ENCODE measurements at places on chromosomes 16 and 17.

GRCh38 chr16:11155284-11155806 is 100.7 kb downstream of the SOCS1 start:
- DNase-seq: no peak

- no peak for DNase-seq
These were observed 4.8 kb upstream of the MT1X start for GRCh38 chr16:56677474-56677873.

DNA sequence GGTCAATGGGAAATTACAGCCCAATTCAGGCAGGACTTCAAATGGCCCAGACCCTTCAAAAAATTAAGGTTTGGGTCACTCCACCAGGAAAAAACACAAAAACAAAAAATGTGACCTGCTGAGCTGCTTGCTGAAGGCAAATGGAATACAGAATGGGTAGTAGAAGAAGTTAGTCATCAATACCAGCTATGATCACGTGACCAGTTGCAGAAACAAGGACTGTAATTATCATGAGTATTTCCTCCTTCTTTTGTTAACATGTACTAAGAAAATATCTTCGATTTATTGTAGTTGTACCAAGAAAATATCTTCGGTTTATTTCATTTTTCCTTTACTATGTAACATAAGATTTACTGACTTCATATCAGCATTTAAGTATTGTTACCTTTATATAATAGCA is 1183.6 kb downstream of the CDH8 start:
- DNase-seq: no peak

- DNase-seq: no peak
These were observed 40.7 kb upstream of the GPR139 start for GRCh38 chr16:20114356-20114755.

DNA sequence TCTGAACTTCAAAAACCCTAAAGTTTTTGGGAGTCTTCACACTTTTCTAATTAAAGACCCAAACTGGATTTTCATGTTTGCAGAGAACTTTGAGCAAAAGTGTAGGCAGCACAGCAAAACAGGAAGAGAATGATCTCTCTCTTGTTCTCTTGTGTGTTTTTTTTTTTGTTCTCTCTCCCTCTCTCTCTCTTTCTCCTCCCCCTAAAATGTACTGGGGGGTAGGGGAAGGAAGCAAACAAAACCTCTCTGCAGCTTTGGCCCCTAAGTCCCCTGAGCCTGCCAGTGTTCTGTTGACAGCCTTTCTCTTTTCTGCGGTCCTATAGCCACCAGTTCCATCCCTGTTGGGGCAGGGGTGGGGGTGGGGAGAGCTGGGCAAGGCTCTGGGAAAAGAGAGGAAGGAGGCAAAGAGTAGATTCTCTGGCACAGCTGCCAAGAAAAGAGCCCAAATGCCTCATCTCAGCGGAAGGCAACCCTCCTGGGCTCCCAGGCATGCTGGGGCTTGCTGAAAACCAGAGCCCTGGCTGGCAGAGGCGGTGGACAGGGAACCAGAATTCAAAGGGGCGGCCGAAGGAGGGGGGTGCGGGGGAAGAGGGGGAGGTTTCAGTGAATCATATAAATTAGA is 295.3 kb downstream of the SOX9 start:
- peak; percentile 44 for DNase-seq

- DNase-seq: peak; percentile 85
These were observed 12.3 kb downstream of the GPR142 start for GRCh38 chr17:74379495-74380085.

GRCh38 chr16:50103764-50104163 is 38.0 kb downstream of the HEATR3 start:
- no peak for DNase-seq

- no peak for DNase-seq
These were observed 108.2 kb upstream of the IRX5 start for GRCh38 chr16:54822492-54822891.

GRCh38 chr17:50134206-50135110 is 4.5 kb upstream of the SAMD14 start:
- no peak for DNase-seq

- no peak for DNase-seq
These were observed 13.0 kb downstream of the CDYL2 start for GRCh38 chr16:80791411-80791810.

- peak; percentile 36 for DNase-seq
These were observed 1.2 kb upstream of the NARF start for GRCh38 chr17:82457073-82457928.

GRCh38 chr17:77373299-77374169 is 232.8 kb downstream of the SEC14L1 start:
- no peak for DNase-seq

GRCh38 chr16:89386306-89387185 is 103.8 kb downstream of the ANKRD11 start:
- no peak for DNase-seq

GRCh38 chr17:37493249-37494027 is 3.7 kb downstream of the DUSP14 start:
- no peak for DNase-seq

DNA sequence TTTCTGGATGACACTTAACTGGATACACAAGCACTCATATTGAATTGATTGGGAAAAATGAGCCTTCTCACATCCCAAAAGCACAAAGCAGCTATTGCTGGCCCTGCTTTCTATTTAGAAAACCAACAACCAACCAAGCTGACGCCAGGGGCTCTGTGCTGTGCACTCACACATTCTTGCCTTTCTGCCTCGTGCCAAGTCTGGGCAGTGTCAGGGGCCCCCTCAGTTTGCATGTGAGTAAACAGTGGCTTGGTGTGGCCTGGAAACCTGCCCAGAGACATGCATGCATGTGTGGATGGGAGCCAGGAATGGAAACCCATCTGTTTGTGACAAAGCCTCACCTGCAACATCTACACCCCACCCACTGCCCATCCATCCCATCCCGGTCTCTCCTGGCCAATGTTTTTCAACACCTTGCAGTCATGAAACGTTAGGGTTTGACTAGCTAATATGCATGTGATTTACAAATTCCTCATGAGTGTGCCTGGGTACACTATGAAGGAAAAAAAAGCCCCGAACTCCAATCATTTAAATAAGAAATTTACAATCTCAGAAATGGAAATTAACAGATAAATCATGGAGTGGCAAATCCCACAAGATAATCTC is 20.4 kb downstream of the MIEF2 start:
- DNase-seq: no peak

GRCh38 chr17:57395721-57396321 is 139.5 kb downstream of the MSI2 start:
- DNase-seq: no peak

- DNase-seq: no peak
These were observed 4.2 kb upstream of the GFOD2 start for GRCh38 chr16:67723151-67723910.

GRCh38 chr16:31708348-31708747 is 165.3 kb upstream of the ZNF267 start:
- no peak for DNase-seq

DNA sequence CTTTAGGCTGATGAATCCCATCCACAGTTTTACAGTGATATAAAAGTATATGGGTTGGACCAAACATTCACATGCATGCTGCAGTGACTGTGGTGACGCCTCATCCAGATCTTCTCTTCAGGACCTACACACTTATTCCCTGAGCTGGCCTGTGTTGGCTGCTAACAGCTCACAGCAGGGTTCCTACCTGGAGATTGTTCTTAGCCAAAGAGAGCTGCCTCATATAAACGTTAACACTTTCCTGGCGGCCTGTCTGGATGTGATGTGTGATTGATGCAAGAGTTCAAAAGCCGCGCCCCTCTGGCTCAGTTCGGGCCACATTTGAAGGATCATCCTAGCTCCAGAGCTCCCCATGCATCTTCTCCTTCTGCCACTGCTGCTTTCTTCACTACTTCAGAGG is 93.0 kb upstream of the NETO2 start:
- DNase-seq: no peak

DNA sequence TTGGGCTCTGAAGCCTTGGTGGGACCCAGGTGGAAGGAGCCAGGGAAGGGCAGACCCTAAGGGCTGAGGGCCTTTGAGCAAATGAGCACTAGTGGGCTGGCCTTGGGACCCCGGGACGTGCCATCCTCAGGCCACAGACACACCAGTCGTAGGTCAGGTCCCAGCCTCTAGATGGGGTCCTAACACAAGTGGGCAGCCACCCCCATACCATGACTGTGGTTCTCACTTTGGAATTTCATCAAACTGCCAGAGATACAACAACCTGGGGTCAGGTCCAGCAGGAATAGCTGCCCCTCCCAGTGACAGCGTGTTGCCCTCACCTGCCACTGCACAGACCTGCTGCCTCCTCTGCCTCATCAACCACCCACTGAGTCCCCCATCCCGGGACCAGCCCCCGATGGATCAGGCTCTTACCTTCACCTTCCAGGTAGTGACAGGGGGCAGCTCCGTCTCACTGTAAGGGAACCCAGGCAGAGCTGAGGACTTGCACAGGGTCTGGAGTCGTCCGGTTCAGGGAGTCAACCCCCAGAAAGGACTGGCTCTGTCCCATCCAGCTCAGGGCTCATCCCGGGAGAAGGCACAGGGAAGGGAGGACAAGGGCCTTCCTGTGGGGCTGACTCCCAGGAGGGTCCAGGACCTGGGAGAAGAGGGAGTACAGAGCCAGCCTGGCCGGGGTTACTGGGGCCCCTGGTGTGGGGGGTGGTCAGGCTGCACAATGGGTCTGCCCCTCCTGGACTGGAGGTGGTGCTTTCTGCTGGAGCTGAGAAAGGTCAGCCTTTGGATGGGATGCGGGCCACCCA is 40.0 kb downstream of the LGALS9 start:
- no peak for DNase-seq

- peak; percentile 24 for DNase-seq
These were observed 337.1 kb downstream of the CNTNAP4 start for GRCh38 chr16:76614269-76614668.

GRCh38 chr16:34648-34987 is 18.8 kb downstream of the POLR3K start:
- no peak for DNase-seq

DNA sequence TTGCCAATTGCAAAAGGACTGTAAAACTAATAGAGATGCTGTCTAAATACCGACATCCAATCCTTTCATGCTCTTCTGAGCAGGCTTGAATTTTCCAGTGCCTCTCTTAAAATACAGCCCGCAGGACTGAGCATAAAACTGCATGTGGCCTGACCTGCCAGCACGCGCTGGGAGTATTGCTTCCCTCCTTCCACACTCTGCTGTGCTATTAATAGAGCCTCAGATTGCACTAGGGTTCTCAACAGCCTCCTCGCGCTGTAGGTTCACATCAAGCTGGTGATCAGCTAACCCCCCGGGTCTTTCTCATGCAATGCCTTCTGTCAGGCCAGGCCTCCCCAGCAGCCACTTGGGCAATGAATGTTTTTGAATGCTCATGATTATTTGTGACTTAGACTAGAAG is 14.2 kb upstream of the MSI2 start:
- DNase-seq: no peak

DNA sequence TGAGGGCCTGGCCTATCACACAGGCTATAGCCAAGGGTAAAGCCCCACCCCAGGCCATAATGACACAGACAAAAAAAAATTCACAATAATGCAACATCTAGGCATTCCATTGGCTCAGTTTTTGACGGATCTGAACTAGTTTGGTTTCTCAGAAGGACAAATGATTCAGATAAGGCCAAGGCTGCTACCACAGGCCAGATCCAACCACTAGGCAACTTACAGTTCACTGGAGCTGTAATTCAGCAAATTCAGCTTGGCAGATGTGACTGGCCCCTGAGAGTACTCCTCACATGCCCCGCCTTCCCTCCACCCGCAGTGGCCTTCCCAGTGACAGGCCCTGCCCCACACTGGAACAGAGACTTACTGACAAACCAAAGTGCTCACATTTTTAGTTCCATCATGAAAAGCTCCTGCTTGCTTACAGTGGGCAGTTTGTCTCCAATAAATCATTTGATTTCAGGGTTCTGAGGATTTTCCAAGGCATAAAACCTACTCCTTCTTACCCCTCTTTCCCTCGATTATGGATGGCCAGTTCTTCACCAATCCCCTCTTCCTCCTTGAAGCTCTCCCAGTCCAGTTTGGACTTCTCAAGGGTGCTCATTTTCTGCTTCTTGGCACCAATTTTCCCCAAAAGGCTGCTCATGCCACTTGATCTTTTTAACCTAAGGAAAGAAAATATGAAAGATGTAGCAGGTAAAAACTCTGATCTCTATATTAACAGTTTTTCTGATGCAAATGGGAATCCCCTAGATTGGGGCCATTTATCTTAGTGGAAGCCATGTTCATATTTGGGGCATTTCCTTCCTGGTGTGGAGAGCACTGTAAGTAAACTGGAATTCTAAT is 53.3 kb upstream of the BCAR1 start:
- DNase-seq: peak; percentile 63

GRCh38 chr17:78995022-78995760 is 14.4 kb downstream of the CANT1 start:
- DNase-seq: no peak

GRCh38 chr17:30517786-30518185 is 40.6 kb downstream of the GOSR1 start:
- no peak for DNase-seq

GRCh38 chr16:87434146-87434667 is 42.1 kb downstream of the MAP1LC3B start:
- no peak for DNase-seq

DNA sequence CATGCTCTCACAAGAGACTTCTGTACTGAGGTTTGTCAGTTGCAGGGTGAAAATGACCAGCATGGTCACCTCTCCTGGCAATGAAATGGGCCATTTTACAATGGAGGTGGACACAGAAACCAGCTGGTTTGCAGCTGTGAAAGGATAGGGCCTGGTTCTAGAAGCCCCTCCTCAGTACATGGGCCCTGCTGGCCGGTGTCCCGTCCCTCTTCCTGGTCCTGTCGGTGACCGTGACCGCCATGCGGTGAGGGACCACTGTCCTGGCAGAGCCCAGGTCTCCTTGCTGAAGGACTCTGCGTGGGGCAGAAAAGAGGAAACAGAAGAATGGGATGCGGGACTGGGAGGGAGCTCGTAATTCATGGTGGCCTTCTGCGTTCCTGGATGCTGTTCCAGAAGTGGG is 76.0 kb upstream of the ZNF423 start:
- no peak for DNase-seq

- no peak for DNase-seq
These were observed 165.8 kb downstream of the CHD9 start for GRCh38 chr16:53220585-53220984.

DNA sequence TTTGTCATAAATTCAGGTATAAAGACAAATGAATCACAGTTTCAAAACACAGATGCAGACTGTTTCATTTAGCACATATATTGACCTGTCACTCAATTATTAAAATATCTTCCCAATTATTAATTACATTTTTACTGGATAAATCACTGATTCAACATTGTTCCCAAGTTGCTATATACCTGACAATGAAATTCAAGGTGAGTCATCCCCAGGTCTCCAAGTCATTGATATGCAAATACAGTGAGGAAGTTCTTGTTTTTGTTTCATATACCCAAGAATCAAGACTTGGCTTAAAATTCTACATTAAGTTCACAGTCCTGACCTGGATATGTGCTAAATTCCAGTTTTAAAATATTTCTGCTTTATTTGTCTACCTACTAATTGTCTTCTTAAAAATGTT is 599.3 kb upstream of the PSMD7 start:
- no peak for DNase-seq

DNA sequence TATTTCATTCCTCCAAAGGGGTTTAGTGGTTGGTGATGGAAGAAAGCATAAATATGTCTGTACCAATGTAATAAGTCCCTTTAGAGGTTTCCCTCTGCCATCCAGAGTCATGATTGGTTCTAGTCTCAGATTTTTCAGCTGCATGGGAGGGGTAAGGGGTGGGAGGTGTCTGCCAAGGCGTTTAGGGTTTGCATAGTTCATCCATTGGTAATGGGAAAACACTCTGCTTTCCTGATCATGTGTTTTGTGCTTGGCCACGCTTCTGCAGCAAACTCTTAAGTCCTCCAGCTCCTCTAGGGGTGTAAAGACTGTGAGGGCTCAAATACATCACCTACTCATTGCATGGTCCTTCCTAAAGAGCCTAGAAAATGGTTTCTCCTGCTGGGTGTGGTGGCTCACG is 29.8 kb downstream of the LIG3 start:
- DNase-seq: no peak

Measured in midbrain (tissue), 1 donor.